Activated naive CD4-positive, alpha-beta T cell treated with anti-CD3 and anti-CD28 coated beads, Interleukin-2, amount 50 U/mL, for 16 hours (primary cell): ENCODE measurements at places on chromosomes 12 and 14.
A peak's percentile ranks its signal among the peaks of the same experiment; 100 is the strongest.

GRCh38 chr14:105168093-105168420, 519 bp downstream of the JAG2 start:
- DNase-seq = no peak

GRCh38 chr14:49193332-49194065, 392.7 kb downstream of the RPS29 start:
- no peak for DNase-seq

DNA sequence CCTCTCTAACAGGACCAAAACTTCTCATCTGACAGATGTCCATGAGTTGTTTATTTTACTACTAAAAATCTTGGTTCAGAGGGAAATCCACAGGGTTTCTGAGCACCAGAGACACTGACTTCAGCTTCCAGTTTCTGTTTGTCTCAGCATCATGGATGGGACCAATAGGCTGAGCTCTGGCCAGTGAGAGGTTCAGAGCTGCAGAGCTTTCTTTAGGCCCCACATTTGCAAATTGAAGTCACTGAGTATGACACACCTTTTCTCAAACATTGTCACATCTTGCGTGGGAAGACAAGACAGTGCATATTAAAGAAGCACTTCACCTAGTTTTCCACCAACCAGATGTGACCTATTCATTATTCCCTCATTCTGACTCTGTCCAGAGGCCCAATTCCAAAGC, 45.2 kb downstream of the RDH12 start:
- no peak for DNase-seq

GRCh38 chr12:111409780-111410430, 4.2 kb downstream of the SH2B3 start:
- DNase-seq = peak; percentile 53

DNA sequence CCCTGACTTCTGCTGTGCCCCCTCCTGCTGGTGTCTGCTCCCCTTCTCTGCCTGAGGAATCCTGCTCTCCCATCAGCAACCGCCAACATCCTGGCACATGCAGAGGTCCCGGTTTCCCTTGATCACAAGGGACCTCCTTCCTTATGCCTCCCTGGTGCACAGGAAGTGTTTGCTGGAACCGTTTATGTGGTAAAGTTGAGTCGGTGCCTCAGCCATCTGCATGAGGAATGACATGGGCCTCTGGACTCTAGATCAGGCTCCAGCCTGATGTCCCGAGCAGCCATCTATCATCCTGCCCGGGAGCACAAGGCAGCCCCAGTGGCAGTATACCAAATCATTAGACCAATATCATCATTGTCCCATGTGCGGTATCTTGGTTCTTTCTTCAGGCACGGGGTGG, 90.4 kb downstream of the BORCS5 start:
- DNase-seq = no peak

GRCh38 chr12:120142231-120142877, 25.8 kb upstream of the RAB35 start:
- DNase-seq = no peak

- DNase-seq = peak; percentile 66
Observed at GRCh38 chr14:89618811-89619551, 201.9 kb upstream of the FOXN3 start.

GRCh38 chr14:91065266-91065665, 4.8 kb upstream of the RPS6KA5 start:
- no peak for DNase-seq

DNA sequence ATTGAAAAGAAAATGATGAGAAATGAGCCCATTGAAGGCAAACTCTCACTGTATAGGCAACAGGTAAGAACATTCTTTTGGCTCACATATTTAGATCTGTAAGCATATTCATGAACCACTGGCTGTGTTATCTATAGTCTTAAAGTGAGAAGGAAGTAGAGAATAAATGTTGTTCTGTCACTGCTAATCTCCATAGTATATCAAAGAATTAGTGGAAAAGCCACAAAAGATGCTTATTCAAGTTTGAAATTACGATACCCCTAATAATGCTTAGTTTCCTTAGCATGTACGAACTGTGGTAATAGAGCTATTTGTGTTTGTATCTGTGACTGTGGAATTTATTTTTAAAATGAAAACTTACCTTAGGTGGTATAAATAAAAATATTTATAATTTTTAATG, 22.8 kb downstream of the IFT81 start:
- DNase-seq = no peak

GRCh38 chr12:51219322-51219721, 1.5 kb upstream of the POU6F1 start:
- no peak for DNase-seq

GRCh38 chr14:56738020-56738419, 72.3 kb downstream of the OTX2 start:
- DNase-seq = no peak

GRCh38 chr14:29671034-29671433, 256.6 kb downstream of the PRKD1 start:
- DNase-seq = no peak

GRCh38 chr14:28515571-28515970, 251.0 kb upstream of the FOXG1 start:
- DNase-seq = no peak

DNA sequence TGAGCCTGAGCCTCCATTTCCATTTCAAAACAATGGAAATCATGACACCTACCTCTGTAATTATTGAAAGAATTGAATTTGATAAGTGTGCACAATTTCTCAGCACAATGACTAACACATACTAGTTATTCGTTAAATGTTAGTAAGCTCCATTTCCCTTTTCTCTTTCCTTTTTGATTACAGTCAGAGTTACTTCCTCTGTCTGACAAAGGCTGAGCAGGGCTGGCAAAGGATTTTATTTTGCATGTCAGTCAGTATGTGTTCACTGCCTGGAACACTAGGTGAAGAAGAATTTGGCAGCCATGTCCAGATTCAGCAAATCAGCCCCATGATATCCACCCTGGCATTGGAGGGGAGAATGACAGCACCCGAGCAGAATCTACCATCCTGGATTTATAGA, 12.2 kb upstream of the RHOJ start:
- DNase-seq = no peak

- no peak for DNase-seq
Observed at GRCh38 chr14:71488703-71489191, 443.5 kb upstream of the RGS6 start.

GRCh38 chr12:15823360-15824128, 34.4 kb upstream of the EPS8 start:
- DNase-seq = no peak

- DNase-seq = no peak
Observed at GRCh38 chr14:33332497-33332896, 393.8 kb downstream of the NPAS3 start.

DNA sequence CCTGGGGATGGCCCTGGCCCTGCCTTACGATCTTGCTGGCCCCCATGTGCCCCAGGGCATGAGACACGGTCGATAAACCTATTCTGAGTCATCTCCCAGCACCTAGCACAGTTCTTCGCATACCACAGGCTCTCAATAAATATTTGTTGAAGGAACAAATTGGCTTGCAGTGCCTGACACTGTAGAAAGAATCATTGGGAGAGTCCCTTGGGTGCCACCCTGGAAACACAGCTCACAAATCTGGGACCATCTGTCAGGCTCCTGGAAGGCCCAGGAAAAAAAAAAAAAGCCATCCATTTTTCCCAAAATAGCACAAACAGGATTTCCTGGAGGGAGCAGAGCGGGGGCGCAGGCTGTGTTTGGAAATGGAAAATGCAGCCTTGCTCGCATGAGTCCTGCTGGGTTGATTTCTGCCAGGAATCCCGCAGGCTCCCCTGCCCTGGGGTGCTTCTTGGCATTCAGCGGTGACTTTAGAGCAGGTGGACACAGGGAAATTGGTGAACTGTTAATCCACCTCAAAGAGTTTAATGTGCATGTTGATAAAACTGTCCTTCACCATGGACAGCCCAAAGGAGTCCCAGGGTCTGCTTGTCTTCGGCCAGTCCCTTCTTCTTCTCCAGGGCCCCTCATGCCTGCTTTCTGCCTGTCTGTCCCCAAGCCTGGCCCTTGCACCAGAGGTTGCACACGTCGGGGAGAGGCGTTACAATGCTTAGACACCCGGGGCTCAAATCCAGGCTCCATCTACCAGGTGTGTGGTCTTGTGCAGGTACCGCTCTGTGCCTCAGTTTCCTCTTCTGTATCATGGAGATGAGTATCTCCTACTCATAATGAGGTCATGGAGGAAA, 106.1 kb upstream of the RFLNA start:
- no peak for DNase-seq

GRCh38 chr14:57686304-57686703, 179.6 kb downstream of the SLC35F4 start:
- no peak for DNase-seq

- DNase-seq = no peak
Observed at GRCh38 chr12:85821759-85822158, 14.4 kb downstream of the RASSF9 start.

GRCh38 chr12:13591488-13591887, 389.9 kb downstream of the GRIN2B start:
- no peak for DNase-seq

DNA sequence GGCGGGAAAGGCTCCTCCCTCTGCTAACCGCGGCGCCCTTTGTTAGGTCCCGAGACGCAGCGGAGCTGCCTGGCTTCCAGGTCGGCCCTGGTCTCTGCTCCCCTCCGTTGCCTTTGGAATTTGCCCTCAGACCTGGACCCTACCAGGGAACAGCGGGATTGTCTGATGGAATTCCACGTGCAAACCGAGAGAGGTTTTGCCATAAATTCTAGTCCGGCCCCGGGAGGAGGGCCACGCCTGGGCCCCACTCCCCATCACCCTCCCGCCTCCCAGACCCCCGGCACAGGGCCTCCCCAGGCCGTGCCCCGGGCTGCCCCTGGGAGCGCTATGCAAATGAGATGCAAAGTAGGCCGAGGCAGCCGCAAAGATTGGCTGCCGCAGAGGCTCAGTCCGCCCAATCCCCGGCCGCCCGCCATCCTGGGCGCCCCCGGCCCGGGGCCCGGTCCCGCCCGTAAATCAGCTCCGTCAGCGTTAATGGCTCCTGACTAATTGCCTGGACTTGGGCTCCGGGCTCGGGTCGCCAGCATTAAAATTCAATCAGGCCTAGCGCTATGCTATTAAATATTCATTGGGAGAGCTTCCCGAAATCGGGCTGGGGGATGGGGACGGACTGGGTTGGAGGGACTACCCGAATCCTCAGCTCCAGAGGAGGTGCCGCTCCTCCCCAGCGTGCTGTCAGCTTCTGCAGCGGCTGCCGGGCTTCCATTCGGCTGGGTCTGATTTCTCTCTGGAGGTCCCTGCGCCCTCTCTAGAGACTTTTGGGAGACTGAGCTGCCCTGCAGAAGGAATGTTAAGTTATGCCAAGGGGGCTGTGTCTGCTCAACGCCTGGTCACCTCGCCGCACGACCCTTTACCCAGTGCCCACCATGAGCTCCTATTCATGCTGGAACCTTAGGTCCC, 15.7 kb upstream of the FIGNL2 start:
- peak; percentile 45 for DNase-seq

- no peak for DNase-seq
Observed at GRCh38 chr14:60859525-60859924, 121.4 kb downstream of the TRMT5 start.

GRCh38 chr12:19992311-19992710, 376.0 kb upstream of the PDE3A start:
- DNase-seq = no peak

- DNase-seq = no peak
Observed at GRCh38 chr14:52318062-52318461, 4.0 kb downstream of the PTGER2 start.

- DNase-seq = no peak
Observed at GRCh38 chr14:82878951-82879350, 1345.3 kb upstream of the SEL1L start.

DNA sequence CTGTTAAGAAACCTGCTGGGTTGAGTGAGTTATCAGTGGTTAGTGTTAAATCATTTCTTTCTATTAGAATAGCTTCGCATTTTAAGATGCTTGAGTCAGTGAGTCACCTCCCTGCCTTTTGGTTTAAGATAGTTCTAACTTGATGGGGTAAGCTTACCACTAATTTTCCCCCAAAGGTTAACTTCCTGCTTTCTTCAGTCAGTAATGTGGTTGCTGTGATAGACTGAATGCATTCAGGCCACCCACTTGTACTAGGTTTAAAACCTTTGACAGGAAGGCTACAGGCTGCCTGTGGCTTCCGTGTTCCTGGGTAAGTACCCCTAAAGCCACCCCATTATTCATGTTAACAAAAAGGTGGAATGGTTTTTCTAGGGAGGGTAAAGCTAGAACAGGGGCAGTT, 25.3 kb downstream of the CLEC2A start:
- DNase-seq = peak; percentile 19

DNA sequence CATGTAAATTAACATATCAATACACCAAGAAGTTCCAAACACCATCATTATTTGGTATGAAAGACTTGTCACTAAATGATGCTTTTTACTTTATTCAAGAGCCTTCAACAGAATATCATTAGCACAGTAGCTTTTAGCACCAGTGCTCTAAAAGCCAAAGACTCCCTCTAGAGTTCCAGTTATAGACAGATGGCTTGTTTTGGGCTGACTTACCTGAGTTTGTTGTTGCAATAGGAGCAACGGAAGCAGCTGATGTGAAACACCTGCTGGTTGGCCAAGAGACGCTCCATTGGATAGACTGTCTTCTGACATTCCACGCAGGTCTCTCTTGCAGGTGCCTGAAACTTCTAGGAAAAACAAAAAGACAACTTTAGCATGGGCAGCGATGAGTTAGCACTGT, 14.5 kb upstream of the CERS5 start:
- no peak for DNase-seq

GRCh38 chr12:53231921-53232645, at the start of gene RARG:
Gene RARG, minus strand, starts transcription at chr12:53232209. Its CDS starts 4,664 bp downstream, at chr12:53227545.
- peak; percentile 73 for DNase-seq

DNA sequence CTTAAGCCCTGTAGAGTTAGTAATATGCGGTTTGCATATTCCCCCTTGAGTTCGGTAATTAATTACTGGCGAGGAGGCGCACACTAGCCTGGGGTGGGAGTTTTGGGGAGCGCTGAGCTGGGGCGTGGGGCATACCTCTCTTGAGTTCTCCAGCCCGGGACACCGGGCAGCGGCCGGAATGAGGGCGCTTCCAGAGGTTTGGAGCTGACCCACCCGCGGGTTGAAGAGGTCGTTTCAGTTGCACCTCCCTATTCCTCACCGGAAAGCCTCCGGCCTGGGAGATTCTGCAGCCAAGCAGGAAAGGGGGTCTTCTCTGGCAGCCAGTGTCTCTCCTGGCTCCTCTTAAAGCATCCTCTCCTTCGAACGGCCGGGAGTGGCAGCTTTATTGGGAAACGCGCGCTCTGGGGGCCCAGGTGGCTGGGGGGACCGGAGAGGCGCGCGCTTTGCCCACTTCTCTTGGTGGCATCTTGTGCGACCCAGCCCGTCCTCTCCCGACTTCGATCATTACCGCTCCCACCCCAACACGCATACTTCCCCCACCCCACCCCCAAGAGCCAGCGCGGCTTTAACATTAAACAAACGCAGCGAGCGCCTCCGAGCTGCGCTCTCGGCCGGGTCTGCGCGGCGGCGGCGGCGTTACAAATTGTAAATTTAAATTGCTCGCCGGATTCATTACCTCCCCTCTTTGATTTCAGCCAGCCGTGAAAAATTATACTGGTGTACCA, 3.9 kb upstream of the LHX5 start:
- no peak for DNase-seq

GRCh38 chr12:42010715-42011114, 134.0 kb downstream of the GXYLT1 start:
- DNase-seq = no peak

DNA sequence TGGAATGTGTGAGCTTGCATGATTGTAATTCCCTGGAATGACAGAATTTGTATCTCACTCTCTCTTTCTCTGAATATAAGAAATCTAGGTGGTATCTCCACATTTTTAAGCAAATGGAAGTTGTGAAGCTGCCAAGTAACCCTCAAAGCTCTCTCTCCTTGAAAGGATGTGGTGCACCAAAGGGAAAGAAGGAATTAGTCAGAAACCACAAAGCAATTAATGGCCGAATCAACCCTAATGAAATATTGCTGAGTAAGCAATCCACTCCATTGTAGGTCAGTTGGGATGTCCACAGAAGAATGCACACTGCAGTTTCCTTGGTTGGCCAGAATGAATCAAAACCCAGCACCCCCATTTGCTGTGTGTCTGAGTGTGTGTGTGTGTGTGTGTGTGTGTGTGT, 153.5 kb downstream of the KCNA5 start:
- no peak for DNase-seq
